Aorta (tissue), 5 donors: ENCODE measurements at places on chromosomes 12 and 14.
A peak's percentile ranks its signal among the peaks of the same experiment; 100 is the strongest.

DNA sequence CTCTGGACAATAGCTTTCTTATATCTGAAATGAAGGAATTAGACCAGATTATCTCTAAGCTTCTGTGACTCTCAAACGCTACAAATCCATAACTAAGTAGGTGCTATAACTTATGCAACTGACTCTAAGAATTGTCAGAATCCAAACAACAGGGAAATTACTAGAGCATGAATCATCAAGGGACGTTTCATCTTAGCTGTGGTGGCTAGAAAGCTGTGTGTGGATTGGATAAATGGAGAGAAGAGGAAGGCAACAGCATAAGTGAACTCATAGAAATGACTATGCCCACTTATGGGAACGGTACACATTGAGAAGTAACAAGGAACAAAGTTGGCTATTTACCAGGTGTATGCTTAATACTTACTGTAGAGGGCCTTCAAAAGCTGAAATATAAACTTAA, 96.0 kb upstream of the NEDD1 start:
- DNase-seq = no peak

DNA sequence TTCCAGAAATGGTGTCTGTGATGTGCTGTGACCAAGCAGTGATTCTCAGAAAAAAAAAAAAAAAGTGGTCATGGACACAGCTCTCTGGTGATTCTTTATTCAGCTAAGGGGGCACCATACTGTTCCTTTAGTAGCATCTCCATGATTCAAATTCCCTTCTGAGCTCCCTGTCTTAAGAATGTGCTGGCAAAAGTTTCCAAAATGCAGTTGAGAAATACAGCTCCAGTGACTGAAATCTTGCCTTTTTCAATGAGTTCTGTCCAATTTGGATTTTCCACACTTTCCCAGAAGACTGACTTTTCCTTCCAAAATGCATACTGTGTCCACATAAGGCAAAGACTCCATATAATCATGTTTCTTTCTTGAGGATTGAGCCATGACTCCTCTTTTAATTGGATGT, 24.3 kb upstream of the CPM start:
- no peak for DNase-seq

DNA sequence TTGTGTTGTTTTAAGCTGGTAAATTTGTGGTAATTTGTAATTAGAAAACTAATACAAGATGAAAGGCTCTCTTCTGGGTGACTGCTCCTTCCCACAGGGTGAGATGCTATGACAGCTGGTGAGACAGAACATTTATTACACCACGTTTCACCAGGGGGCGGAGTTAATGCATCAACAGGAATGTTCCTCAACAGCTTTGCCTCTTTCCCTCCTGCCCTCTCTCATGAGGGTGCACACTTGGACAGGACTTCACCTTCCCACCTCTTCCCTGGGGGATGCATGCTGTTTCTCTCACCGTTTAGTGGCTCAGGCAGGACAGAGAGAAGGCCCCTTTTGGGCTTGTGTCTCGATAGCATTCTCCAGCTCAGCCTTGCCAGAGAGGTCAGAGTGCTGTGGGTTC, 13.4 kb upstream of the PPP1R1A start:
- no peak for DNase-seq

DNA sequence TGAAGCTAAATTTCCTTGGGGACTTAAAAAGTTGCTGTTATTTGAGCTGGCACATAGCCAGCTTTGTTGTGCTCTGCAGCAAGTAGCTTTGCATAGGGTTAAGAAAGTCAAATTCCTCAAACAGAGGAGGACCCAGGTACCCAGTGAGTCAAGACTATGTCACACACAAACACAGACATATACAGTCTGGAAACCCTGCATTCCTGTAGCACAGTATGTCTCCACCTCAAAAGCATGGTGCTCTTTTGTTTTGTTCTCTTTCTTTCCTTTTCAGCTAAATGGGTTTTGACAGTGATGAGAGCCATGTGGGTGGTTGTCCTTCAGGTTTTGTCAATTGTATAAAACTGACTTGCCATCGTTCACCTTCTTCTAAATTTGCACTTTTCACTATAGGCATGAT, 179.6 kb upstream of the DIO2 start:
- no peak for DNase-seq

DNA sequence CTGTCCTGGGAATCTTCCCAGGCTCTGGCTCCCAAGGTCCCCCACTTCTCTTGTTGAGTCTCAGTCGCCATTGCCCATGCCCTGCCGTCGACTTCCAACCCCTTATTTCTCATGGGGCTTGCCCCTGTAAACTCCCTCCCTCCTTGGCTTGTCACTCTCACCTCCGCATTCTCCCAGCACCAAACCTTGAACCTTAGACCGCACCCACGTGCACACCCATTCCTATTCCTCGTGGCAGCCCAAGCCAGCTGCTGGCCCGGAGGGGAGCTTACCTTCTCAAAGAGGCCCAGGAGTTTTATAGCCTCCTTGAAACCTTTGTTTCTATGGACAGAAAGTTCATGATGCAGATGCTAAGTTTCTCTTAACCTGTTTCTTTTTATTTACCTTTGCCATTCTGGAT, 4.6 kb downstream of the JDP2 start:
- no peak for DNase-seq

- no peak for DNase-seq
Measured at GRCh38 chr14:104578321-104578720, 1.2 kb upstream of the C14orf180 start.

GRCh38 chr12:91811481-91812287, 334.0 kb downstream of the BTG1 start:
- DNase-seq = peak; percentile 77

DNA sequence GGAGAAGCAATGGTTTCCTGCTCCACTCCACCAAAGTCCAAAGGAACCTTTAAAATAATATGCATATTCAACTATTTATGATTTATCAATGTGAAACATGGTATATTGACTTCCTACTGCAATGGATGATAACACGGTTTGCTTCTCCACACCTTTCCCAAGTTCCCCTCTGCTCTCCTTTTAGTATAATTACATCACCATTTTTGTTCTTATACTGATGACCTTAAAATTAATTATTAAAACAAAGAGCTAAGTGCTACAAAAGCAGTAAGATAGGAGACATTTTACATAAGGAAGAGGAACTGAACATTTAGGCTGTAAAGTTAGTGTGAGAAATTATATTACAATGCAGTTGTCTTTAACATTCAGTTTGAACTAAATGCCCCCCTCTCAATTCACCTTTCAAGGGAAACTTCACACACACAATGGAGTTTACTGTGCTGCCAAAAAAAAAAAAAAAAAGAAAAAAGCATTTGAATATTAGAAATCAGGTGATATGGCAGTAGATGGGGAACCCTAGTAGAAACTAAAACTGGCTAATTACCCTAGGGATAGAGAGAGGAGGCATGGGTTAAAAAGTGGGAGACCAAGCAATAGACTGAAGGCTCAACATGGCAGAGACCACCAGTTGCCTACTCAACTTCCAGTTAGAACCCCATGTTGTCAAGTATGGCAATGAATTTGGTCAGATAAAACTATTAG, 37.1 kb upstream of the STK38L start:
- no peak for DNase-seq

- no peak for DNase-seq
Measured at GRCh38 chr12:124599074-124599999, 31.9 kb upstream of the NCOR2 start.

- no peak for DNase-seq
Measured at GRCh38 chr12:54663603-54664002, 15.4 kb upstream of the DCD start.

- DNase-seq = no peak
Measured at GRCh38 chr12:88401155-88401554, 179.1 kb downstream of the KITLG start.

DNA sequence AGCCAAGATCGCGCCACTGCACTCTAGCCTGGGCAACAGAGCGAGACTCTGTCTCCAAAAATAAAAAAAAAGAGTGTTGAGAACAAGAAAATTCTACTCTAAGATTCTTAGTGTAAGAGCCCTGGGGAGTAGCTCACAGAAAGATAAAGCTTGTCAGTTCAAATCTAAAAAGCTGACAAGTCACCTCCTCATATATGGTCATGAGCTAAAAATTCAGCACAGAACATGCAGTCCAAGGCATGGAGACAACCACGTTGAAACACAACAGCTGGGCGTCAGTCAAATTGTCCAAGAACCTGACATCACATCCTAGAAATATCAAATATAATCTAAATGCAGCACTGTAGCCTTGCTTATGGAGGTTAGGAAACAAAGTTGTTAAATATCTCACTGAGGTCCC, 47.8 kb downstream of the CLIP1 start:
- DNase-seq = no peak

GRCh38 chr12:111270774-111271173, 98.1 kb downstream of the PHETA1 start:
- no peak for DNase-seq

GRCh38 chr12:87317302-87317701, 711.9 kb downstream of the C12orf50 start:
- DNase-seq = no peak

DNA sequence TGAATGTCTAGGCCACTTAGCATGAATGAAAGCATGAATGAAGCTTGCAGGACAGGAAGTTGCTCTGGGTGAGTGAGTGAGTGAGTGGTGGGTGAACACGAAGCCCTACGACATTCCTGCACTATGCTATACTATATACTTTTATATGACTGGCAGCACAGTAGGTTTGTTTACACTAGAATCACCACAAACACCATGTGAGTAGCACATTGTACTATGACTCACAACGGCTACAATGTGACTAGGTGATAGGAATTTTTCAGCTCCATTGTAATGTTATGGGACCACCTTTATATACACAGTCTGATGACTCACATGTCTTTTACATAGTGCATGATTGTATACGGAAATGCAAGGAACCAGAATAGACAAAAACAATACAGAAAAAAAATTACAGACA, 1480.2 kb downstream of the AACS start:
- DNase-seq = no peak

DNA sequence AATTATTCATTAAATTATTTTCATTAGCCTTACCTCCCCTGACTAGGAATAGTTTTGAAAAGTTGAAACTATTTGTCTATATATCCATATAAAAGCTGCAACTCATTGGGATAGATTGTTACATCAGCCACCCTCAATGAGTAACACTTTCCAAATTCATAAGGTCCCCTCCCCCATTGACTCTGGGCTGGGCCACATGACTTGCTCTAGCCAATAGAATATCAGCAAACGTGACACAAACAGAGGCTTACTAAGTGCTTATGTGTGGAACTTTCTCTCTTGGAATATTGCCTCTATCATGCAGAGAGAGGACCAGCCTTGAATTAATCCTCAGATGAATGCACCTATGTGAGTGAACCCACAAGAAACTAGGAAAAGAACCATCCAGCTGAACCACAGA, 213.7 kb downstream of the CCDC59 start:
- no peak for DNase-seq

GRCh38 chr12:54306925-54307741, 6.3 kb upstream of the NFE2 start:
- DNase-seq = peak; percentile 91

DNA sequence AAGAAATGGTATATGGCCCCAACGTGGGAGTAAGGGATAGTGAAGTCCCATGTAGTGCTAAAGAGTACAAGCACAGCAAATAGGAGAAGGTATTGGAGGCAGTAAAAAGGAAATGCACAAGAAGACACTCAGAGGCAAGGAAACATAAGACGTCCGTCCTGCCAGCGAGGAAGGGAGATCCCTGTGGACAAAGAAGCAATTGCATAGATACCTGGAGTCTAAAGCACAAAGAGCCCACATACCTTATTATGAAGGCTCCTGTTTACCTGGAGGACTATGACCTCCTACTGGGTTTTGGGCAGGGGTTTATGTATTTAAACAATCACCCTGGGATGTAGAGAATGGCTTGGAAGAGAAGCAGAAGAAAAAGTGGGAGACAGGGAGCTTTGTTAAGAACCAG, 341.2 kb upstream of the DCN start:
- no peak for DNase-seq

DNA sequence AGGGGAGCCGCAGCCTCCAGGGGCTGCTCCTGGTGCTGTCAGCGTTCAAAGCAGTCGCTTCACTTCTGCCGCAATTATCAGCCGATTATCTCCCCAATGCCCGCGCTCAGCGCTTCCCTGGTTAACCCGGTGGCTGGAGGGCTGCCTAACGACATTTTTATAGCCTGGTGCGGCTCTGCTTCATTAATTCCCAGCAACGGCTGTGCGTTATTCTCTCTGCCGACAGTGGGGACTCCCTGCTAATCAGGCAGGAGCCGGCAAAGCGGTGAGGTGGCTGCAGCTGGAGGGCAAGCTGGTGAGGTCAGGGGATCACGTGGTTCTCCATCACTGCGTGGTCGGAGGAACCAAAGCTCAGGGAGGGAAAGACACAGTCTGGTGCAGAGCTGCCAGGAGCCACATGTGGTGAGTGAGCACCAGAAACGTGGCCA, 62.9 kb downstream of the GLRX5 start:
- DNase-seq = no peak

- DNase-seq = no peak
Measured at GRCh38 chr14:73816393-73816816, 35.2 kb upstream of the PTGR2 start.

- DNase-seq = no peak
Measured at GRCh38 chr14:71452539-71452938, 479.7 kb upstream of the RGS6 start.
